ENCODE measurements at places on chromosomes 6 and 20. TPM values are rescaled to one million over a fixed set of nuclear protein-coding genes. Genes with fewer than 3 reads are reported as not detected.

The ARMH2 gene
- not detected for total RNA-seq

- no peaks in the 10 kb centered on the region for H3K36me3 ChIP-seq
- no peak for DNase-seq
- H3K27ac ChIP-seq: no peak overlapping the region
- H3K27me3 ChIP-seq: no peaks in the 10 kb centered on the region
- no peaks in the 10 kb centered on the region for H3K4me1 ChIP-seq
These were observed 678.6 kb downstream of the MAFB start for GRCh38 chr20:40010483-40010882.

DNA sequence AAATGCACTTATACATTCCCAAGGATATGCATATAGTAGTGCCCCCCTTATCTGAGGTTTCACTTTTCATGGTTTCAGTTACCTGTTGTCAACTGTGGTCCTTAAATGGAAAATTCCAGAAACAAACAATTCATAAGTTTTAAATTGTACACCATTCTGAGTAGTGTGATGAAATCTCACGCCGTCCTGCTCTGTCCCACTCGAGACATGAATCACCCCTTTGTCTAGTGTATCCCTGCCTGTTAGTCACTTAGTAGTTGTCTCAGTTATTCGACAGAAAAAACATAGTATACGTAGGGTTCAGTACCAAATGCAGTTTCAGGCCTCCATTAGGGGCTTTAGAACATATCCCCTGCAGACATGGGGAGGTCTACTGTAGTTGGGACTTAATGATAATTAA, 57.0 kb downstream of the MAP1LC3A start:
- no peaks in the 10 kb centered on the region for H3K4me1 ChIP-seq
- H3K27me3 ChIP-seq: no peaks in the 10 kb centered on the region
- H3K36me3 ChIP-seq: no peaks in the 10 kb centered on the region
- no peak for DNase-seq

The SOX18 gene
- 11.9 TPM for total RNA-seq

The ZSCAN16 gene
- 16.8 TPM for total RNA-seq

The MCHR2 gene
- total RNA-seq: not detected

The CDC5L gene
- 13.5 TPM for total RNA-seq

DNA sequence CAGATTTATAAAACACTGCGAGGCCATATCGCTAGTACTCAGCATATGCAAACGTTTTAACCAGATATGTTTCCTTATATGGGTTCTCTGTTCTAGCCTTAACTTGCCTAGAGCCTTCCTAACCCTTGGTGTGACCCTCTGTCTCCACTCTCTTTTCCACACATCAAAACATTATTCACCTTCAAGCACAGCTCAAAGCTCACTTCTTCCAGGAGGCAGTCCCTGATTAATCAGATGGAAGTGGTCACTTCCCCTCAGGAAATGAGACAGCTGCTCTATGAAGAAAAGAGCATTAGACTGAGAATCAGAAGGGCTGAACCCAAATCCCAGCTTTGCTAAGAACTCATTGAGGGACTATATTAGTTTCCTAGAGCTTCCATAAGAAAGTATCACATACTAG, 39.8 kb upstream of the SLC17A4 start:
- H3K27me3 ChIP-seq: no peaks in the 10 kb centered on the region
- no peak for DNase-seq
- no peak overlapping the region for H3K27ac ChIP-seq
- H3K4me1 ChIP-seq: no peaks in the 10 kb centered on the region

GRCh38 chr6:5282191-5282623, 20.9 kb downstream of the FARS2 start:
- H3K4me1 ChIP-seq: peaks cover 4% of the 10 kb centered on the region
- no peak overlapping the region for H3K27ac ChIP-seq
- H3K36me3 ChIP-seq: no peaks in the 10 kb centered on the region

The TBC1D20 gene
- total RNA-seq: 46.7 TPM

Measured in upper lobe of left lung (tissue), 6 donors.